Left hindlimb (tissue), 1 donor: ENCODE measurements at places on chromosomes 12 and 14.

GRCh38 chr12:101885912-101886561 lies 8.7 kb downstream of the DRAM1 start:
- DNase-seq, result no peak

- DNase-seq, result no peak
Measured at GRCh38 chr12:6698352-6699046, 2.1 kb downstream of the PIANP start.

DNA sequence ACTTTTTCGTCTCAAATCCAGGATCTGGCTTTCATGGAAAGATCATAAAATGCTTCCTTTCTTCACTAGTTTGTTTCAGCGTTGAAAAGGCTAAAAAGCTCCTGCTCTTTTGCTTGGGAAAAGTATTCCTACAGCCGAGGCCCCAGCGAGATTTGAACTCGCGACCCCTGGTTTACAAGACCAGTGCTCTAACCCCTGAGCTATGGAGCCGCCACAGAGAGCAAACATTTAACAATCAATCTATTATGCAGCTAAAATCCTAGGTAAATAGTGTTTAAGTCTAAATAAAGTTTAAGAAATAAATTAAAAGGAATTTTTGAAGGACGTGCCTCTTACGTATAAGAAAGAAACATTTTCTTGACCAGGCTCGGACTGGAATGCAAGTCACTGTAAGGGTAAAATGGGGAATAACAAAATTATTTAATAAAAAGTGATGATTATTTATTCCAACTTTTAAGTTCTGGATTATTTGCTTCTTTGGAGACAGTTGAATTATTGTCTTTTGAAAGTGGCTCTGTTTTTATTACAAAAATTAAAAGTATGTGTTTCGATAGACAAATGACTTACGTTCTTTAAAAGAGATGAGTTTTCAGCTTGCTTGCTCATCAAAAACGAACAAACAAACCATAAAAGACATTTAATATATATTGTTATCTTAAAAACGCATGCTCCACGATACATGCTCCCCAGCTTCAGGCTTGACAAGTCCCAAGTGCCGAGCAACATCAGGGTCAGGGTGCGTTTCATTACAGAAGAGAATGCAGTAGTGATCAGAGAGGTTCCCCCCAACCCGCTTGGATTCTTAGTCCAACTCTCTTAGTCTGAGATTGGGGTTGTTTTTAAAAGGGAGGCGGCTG lies 10.2 kb downstream of the OR6S1 start:
- no peak for DNase-seq

DNA sequence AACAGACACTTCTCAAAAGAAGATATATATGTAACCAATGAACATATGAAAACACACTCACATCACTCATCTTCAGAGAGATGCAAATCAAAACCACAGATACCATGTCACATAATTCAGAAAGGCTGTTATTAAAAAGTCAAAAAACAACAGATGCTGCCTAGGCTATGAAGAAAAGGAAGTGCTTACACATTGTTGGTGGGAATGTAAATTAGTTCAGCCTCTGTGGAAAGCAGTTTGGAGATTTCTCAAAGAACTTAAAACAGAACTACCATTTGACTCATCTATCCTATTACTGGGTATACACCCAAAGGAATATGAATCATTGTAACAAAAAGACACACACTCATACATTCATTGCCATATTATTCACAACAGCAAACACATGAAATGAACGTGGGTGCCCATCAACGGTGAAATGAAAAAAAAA lies 35.1 kb downstream of the EIF2S3B start:
- DNase-seq, result no peak

DNA sequence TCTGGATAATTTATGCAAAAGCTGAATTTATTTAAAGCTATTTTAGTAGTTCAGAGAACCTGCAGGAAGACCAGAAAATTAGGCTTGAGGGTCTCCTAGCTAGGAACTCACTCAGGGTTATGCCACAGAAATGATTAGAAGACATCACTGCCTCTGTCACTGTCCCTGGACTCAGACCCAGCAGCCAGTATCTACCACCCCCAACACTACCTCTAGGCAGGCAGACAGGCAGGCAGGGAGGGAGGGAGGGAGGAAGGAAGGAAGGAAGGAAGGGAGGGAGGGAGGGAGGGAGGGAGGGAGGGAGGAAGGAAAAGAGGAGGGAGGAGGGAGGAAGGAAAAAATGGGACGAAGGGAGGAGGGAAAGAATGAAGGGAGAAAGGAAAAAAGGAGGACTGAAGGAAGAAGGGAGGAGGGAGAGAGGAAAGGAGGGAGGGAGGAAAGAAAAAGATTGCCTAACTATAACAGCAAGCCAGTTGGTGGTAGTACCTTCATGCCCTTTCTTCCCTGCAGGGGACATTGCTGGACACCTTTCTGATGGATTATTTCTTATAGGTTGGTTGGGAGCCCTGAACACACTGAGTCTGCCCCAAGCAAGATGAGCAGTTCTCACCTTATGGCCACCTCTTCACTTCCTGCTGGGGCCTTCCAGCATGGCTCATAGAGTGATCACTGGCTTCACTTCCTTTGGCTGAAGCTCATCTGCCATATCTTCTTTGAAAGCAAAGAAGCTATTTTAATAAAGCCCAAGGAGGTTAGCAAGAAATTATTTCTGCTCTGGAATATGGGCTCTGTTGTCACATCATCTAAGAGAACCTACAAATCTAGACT lies 49.7 kb downstream of the KICS2 start:
- DNase-seq, result no peak

- no peak for DNase-seq
Measured at GRCh38 chr12:75782069-75782581, 249.5 kb downstream of the PHLDA1 start.

- DNase-seq, result no peak
Measured at GRCh38 chr14:31291210-31291609, 83.6 kb upstream of the HECTD1 start.
